ENCODE measurements at places on chromosomes 4 and X.

GRCh38 chr4:55706541-55706940, 70.4 kb upstream of the NMU start:
- DNase-seq: no peak

DNA sequence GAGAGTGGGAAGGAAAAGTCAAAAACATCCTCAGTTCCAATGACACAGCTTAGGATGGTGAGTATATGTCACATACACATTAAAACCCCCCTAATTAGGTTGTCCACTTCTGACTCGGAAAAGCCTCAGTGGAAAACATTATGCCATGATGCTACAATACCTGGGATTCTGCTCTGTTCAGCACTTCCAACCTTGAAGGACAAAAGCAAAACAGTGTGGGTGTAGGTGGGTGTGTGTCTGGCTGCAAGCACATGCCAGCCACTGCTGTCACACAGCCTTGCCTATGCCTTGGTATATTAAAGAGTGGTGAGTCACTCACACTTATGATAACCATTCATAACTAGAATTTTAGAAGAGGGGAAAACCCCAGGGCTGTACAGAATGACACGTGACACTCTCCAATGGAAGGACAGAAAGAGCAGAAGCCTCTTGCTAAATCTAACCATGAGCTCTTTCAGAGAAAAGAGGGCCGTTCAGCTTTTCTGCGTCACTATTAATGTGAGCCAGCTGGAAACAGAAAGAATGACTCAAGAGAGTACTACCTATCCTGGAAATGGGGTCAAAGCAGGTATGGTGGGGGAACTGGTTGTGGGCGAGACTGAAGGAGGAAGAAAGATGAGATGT, 159.6 kb downstream of the TET2 start:
- peak; percentile 47 for DNase-seq

DNA sequence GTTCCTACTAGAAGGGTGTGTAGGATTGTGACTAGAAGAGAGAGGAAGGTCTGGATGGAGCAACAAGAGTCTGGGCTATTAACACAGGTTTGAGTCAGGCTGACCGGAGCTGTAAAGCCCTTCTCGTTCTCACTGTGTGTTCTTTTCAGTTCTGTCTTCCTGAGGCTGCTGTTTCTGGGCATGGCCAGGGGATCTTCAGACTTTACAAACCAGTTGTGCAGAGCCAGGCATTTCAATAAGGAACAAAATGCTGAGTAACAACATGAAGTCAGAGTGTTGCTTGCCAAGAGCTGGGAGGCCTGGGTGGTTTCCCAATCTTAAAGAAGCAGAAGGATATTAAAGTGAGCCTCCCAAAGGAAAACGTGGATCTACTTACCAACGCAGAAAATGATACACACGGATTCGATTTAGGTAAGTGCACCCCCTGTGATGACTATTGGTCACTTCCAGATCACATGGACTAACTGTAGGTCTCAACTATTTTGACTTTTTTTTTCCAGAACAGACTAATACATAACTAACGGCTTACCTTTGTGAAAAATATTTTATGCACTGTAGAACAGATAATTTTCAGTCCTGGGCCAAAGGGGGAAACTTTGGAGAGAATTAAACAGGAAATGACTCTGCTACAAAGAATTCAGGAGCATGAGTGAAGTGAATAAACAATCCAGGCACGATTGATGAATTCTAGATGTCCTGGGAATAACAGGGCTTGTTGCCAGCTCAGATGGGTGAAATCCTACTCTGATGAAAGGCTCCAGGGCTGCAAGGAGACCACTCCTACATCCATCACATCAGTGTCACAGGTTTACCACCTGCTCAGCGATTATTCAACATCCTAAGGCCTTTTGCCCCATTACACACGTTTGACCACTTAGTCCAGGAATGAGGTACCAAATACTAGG, 94.5 kb downstream of the ANXA3 start:
- no peak for DNase-seq

DNA sequence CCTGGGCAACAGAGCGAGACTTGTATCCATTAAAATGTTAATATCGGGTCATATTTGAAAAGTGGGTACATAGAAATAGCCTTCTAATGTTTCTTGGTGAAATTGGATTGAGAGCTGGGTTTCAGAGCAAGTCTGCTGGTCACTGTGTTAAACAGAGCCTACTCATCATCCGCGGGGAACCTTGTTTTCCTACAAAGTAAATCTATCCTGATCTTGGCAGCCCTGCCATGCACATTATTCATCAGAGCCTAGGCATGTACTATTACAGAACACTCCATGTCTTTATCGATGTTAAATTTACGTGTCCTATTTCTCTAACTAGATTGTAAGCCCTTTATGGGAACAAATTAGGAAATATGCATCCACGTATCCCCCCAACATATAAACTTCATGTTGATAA, 18.7 kb downstream of the SETD7 start:
- no peak for DNase-seq

- DNase-seq: no peak
These were observed 357.9 kb downstream of the UNC5C start for GRCh38 chr4:95190751-95191436.

- DNase-seq: no peak
These were observed 37.0 kb upstream of the ATP6AP2 start for GRCh38 chrX:40543661-40544328.

- no peak for DNase-seq
These were observed 39.0 kb upstream of the CD99 start for GRCh38 chrX:2652106-2652505.

GRCh38 chr4:89368861-89369260, 61.3 kb upstream of the GPRIN3 start:
- DNase-seq: no peak

DNA sequence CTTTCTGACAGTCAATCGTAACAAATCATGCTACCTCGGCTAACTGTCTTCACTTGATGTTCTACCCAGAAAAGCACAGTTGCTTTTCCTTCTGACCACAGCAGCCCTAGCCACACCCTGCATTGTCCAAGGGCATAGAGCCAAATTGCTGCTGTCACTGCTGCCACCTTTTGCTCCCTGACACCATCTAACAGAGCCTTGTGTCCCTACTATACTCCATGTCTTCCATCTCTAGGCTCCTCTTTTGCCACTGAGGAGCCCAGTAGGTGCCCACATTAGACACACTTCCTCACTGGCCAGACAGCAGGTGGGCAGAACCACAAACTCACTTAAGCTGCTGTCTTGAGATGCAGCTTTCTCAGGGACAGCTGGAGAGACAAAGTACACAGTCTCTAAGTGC, 91.4 kb downstream of the ANXA3 start:
- DNase-seq: no peak

DNA sequence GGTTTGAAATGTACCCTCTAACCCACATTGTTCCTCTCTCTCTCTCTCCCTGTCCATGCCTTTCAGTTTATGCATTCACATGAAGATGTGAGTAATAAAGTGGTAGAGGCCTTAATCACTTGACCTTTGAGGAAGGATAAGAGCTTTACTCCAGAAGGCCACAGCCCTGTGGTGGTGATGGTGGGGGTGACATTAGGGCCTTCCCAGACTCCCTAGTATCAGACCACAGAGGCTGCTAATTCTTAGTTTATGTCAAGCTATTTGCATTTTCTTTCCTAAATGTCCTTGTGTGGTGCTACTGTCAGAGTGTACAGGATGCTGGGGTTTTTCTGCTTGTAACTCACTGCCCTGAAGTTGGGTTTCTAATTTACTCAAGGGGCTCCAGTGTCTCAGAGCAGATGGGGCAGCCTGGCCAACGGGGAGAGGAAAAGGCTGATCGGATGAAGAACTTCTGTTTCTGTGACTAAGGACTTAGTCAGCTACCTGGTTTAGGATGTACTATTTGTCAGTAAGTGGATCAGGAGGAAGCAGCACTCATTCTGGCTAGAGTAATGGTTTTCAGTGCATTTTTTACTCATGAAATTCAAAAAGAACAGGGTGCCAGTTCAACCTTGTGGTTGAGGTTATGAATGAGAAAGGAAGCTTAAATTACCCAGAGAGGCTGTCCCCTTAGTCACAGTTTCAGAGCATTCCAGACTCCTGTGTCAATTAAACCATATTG, 509.6 kb upstream of the DIPK2B start:
- peak; percentile 12 for DNase-seq

DNA sequence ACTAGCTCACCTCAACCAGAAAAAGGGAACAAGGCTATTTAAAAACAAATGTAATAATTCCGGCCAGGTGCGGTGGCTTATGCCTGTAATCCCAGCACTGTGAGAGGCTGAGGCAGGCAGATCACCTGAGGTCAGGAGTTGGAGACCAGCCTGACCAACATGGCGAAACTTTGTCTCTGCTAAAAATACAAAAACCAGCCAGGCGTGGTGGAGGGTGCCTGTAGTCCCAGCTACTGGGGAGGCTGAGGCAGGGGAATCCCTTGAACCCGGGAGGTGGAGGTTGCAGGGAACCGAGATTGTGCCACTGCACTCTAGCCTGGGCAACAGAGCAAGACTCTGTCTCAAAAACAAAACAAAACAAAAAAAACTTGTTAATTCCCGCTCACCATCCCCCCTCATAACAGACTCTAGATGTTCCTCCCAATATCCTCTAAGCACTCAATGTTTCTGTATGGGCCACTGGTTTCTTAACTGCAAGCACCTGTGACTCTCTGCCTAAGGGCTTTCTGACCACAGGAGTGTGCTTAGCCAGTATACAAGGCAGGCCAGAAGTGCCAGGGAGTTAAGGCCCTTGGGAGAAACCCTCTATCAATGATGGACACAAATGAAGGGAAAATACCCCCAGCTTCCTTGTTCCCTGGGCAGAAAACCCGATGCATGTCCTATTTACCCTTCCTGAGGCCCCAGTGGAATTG, 21.0 kb upstream of the THOC2 start:
- no peak for DNase-seq

GRCh38 chr4:49709775-49710174, 723.7 kb downstream of the CWH43 start:
- no peak for DNase-seq

DNA sequence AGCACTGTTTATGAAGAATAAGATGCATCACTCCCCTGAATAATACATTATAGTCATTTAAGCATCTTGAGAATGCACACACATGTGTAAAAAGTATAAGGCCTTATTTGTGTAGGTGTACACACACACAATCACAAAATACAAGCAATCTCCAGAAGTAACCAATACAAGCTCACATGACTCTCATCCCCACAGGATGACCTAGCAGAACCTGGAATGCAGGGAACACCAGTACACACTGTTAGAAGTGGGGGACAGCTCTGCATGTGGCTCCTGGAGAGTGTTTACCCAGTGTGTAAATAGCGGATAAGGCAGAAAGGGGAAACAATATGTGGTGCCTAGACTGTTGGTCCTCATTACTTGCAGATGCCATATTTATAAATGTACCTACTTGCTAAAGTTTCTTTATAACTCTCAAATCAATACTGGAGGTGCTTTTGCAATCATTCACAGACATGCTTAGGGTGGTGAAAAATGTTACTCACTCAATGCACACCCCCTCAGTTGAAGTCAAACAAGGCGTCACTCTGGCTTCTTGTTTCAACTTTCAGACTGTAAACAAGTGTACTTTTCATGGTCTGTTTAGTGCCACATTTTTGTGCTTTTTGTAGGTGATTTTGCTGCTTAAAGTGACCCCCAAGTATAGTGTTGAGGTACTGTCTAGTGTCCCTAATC, 73.1 kb downstream of the MAGEB17 start:
- no peak for DNase-seq

GRCh38 chr4:182863501-182863900, 53.7 kb downstream of the DCTD start:
- DNase-seq: no peak

DNA sequence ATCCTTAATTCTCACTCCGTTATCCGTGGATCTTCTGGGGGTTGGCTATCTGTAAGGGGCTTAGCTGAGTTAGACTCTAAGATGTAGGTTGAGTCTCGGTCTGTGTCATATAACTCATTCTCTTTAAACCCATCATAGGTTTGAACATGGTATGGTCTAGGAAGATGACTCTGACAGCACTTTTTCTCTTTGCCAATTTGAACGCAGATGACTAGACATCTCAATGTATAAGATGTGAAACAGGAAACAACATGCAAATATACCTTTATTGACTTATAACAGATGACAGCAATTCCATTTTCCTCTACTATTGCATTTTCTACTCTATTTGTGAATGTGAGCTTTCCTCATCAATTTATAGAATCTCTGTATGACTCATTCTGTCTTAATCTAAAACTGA, 634.8 kb upstream of the MAGEB2 start:
- no peak for DNase-seq

GRCh38 chr4:184958923-184959210, 59.4 kb upstream of the HELT start:
- no peak for DNase-seq
